ENCODE measurements at places on chromosomes 5 and 9. TPM values are rescaled to one million over a fixed set of nuclear protein-coding genes. Genes with fewer than 3 reads are reported as not detected.
A peak's percentile ranks its signal among the peaks of the same experiment; 100 is the strongest.

DNA sequence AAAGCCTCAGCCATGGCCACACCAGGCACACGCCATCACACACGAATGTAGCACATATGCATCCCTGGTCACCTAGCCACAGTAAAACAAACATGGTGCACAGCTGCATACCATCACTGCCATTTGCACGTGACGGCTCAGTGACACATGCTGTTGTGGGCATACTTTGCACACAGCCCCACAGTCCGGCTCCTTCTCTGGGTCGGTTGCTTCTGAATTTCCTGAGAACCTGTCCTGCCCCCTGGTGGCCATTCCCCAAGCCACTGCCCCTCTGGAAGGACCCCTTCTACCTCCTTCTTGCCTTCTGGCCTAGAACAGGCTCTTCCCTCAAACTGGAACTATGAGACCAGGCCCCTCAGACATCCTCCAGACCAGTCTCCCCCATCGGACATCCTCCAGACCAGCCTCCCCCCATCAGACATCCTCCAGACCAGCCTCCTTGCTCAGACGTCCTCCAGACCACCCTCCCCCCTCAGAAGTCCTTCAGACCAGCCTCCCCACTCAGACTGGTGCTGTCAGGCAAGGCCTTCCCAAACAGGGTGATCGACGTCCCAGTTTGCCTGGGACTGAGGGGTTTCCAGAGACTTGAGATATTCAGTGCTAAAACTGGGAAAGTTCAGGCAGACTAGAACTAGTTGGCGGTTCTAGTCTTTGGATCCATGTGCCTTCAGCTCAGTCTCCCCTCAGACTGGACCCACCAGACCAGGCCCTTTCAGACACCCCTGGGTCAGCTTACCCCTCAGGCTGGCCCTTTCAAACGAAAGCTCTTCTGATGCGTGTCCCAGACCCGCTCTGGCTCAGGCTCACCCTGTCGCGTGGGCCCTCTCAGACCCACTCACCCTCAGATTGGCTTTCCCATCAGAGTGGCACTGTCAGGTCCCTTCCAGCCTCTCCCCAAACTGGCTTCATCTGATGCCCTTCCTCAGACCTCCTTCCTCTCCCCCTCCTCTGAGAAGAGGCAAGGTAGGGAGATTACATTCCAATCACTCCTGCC is 24.3 kb upstream of the ENHO start:
- DNase-seq = peak; percentile 84

DNA sequence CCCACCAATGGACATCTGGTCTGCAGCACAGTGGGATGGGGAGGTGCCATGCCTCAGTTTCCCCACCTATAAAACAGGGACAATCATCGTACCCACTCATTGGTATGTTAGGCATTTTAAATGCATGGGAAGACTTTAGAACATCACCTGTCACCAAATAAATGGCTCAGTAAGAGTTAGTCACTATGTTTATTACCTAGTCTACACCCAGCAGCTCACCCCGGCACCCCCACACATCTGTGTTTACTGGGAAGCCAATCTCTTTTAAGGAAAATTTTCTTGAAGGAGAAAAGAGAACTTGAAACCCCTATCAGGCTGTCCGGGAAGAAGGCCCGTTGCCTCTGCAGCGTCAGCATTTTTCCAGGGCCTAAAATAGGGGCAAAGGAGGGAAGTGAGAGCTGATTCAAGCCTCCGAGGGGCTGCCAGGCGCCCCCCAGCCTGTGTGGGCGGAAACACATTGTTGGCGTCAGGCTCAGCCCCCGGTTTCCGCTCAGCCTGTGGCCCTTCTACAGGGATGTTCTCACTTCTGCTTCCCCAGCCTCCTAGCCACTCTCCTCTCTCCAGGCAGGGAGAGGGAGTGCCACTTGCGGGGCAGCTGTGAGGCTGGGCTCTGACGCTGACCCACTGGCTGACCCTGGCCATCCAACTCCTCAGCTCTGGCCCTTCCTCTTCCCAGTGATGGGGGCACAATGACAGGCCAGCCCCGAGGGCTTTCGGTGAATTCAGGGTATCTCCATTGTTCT is 4.6 kb downstream of the CSF1R start:
- DNase-seq = no peak

DNA sequence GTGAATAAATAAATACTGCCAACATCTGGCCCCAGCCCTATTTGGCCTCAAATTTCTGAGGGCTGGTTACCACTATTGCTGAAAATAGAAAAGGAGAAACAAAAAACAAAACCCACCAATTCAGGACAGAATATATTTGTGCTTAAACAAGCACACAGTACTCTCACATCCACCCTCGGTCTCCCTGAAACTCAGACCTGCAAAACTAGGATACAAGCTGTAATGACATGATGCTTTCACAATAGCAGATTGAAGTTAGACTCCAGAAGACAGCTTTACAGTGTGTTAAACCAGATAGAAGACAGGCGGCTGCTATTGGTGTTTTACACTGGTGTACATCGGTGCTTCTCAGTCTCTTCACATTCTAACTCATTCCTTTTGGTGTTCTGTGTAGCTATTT is 214.9 kb upstream of the DMRT1 start:
- DNase-seq = no peak

DNA sequence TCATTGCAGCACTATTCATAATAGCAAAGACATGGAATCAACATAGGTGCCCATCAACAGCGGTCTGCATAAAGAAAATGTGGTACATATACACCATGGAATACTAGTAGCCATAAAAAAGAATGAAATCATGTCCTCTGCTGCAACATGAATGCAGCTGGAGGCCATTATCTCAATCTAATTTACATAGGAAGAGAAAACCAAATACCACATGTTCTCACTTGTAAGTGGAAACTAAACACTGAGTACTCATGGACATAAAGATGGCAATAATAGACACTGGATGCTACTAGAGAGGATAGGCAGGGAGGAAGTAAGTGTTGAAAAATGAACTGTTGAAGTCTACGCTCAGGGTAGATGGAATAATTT is 203.9 kb upstream of the CDH9 start:
- no peak for DNase-seq

DNA sequence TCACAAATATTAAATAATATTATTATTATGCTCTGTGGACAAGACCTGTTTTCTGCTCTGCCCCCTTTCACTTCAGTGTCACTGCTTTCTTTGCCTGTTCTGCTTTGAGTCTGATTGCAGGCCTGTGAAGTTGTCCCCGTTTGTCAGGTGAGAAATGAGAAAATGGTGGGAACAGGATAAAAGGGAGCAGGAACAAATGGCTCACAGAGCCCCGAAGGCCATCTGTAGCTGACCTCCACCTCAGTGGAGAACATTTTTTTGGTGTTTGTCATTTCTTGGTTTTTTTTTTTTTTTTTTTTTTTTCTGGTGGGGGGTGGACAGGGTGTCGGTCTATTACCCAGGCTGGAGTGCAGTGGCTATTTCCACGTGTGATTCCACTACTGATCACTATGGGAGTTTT is 13.2 kb upstream of the S100Z start:
- DNase-seq = no peak

- DNase-seq = peak; percentile 33
These were observed 58.8 kb downstream of the SLC1A1 start for GRCh38 chr9:4548811-4549725.

DNA sequence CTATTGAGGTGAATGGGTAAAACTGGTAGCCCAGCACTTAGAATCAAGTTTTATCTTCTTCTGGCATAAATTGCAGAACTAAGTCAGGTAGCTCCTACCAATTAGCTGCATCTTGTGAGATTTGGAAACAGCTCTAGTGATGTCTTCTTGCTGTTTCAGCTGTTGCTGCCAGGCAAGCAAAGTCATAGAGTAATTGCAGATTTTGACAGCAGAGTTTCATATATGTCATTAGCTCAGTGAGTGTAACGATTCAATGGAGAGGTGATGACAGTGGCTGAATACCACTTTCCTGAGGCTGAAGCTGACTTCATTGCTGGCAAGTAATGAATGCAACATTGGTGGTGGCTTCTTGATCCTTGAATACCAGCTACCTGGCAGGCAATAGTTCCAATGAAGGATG is 1109.7 kb upstream of the CDH18 start:
- no peak for DNase-seq

DNA sequence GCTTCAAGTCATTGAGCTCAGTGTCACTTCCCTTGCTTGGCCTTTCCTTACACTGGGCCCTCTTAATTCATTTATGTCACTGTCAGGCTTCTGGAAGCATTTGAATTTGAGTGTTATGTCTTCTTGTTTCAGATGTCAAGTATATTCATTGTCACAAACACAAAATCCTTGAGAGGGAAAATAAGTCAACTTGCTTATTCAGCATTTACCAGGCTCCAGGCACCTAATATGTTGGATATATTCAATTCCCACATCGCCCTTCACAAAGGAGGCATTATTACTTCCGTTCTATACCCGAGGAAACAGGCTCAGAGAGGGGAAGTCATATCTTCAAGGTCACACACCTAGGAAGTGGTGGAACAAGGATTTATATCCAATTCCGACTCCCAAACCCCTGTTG is 121.1 kb upstream of the SMIM23 start:
- DNase-seq = no peak

DNA sequence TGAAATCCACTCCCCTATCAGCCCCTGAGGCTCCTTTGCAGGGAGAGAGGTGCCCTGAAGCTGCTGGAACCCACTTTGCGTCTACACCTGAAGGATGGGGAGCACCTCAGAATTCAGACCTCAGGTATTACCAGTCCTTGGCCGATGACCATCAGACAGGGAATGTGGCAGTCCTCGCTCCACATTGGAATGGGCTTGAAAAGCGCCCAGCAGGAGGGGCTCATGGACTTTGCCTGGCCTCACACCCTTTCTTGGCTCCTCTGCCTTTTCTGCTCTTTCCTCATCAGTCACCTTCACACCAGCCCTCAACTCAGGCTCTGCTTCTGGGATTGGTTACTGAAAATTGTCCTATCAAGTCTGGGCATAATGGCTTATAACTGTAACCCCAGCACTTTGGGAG is 83.9 kb downstream of the BARX1 start:
- DNase-seq = no peak

DNA sequence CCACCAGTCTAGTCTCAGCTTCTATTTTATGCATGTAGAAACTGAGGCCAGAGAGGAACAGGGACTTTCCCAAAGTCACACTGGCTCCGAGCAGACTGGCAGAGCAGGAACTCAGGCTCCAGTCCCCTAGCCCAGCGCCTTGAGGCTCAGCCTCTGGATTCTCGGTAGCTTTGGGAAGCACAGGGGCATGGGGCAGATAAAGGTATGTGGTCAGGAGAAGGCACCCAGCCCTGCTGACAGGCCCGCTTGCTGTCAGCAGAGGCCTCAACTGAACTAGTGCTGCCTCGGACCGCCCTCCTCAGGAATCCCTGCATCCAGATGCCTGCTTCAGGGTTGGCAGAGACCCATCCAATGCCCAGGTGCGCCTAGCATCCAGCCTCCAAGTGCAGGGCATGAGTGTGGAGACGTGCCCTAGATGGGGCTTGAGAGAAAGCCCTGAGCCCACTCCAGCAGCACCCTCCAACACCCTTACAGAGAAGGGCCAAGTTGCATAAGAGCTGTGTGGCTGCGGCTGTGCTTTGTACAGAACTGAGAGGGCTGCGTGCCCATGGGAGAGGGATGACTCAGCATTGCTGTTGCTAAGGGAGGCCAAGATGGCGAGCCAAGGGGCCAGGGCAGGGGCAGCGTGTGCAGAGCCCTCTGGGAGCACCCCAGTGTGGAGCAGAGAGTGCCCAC is 168.6 kb downstream of the MACROH2A1 start:
- peak; percentile 11 for DNase-seq

DNA sequence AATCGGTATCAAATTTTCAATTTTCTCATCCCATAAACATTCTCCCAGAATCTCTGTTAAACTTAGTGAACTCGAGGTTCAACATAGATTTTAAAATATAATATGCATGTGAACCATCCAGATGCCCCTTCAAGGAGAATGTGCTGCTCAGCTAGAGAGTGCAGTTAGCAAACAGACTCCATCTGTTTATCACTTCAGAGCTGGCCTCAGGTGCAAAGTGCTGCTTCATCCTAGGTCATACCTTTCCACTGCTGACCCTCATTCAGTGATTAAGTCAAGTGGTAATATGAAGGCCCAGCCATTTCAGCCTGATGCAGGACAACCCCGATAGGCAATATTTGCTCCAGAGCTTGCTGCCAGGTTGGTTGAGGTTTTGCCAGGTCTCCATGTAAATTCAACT is 339.0 kb upstream of the POU5F2 start:
- no peak for DNase-seq

DNA sequence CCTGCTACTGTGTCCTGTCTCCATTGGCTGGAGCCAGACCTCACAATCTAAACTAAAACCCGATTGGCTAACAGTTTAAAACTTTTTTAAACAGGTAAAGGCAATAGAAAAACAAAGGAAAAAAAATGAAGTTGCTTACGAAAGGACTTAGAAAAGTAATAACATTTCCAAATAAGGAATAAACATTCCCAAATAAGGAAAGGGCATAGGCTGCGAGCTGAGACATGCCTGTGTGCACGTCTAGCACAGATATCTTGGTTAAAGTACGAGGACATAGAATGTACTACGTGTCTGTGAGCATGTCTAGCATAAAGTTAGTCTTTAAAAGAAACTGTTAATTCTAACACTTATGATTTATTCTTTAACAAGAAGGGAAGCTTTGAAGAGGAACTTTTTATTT is 15.3 kb upstream of the FAM120A start:
- DNase-seq = no peak

DNA sequence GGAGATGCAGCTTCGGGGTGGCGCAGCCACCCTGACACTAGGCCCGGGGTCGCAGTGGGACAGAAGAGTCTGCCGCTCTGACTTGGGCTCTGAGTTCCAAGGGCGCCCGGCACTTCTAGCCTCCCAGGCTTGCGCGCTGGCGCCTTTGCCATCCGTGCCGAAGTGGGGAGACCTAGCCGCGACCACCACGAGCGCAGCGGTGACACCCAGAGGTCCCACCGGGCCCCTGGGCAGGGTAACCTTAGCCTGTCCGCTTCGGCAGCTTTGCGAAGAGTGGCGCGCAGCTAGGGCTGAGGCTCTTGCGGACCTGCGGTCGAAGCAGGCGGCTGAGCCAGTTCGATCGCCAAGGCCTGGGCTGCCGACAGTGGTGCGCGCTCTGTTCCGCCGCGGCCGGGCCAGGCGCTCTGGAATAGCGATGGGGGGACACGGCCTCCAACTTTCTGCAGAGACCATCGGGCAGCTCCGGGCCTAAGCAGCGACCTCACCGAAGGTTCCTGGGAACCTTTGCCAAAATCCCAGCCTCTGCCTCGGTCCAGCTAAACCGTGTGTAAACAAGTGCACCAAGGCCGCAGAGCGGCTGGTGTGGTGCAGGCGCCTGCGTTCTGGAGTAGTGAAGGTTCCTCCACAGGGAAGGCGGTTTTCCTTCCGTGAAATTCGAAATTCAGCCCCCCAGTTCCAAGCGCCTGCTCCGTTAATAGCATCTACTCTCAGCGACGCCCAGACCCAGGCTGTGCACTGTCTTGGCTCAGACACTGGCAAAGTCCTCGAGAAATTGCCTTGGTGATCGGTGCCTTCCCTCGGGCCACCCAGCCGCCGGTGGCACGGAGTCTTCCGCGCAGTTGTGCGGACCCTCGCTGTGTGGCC is 7.4 kb downstream of the TLX3 start:
- DNase-seq = peak; percentile 14

- DNase-seq = no peak
These were observed 97.1 kb downstream of the TTLL11 start for GRCh38 chr9:121995997-121996396.

Gene SLC25A2
- total RNA-seq = 0.30 TPM

Gene HMCN2
- 0.05 TPM for total RNA-seq

Gene C9orf50
- not detected for total RNA-seq

Gene PRPF4
- 51.5 TPM for total RNA-seq

Gene LCN1
- not detected for total RNA-seq

Gene TAS2R1
- total RNA-seq = not detected

Gene CDO1
- total RNA-seq = 0.55 TPM

Gene FOXD4
- 0.16 TPM for total RNA-seq
